ENCODE measurements at places on chromosomes 1 and 21.

GRCh38 chr1:201554190-201554600 is 15.3 kb downstream of the NAV1 start:
- no peak for DNase-seq

- DNase-seq, result no peak
Observed at GRCh38 chr1:184881941-184882913, 92.1 kb downstream of the NIBAN1 start.

GRCh38 chr21:27024301-27024700 is 57.4 kb upstream of the ADAMTS5 start:
- no peak for DNase-seq

GRCh38 chr1:203656796-203657747 is 30.4 kb downstream of the ATP2B4 start:
- no peak for DNase-seq

GRCh38 chr1:180586671-180587155 is 27.9 kb downstream of the OVAAL start:
- no peak for DNase-seq

GRCh38 chr21:25298512-25299491 is 308.5 kb downstream of the MRPL39 start:
- no peak for DNase-seq

- no peak for DNase-seq
Observed at GRCh38 chr1:84245563-84245962, 55.9 kb upstream of the SAMD13 start.

DNA sequence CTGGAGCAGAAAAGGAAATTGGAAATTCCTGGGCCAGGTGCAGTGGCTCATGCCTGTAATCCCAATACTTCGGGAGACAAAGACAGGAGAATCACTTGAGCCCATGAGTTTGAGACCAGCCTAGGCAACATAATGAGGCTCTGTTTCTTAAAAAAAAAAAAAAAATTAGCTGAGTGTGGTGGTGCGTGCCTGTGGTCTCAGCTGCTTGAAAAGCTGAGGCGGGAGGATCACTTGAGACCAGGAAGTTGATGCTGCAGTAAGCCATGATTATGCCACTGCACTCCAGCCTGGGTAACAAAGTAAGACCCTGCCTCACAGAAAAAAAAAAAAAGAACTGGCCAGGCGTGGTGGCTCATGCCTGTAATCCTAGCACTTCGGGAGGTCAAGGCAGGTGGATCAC is 56.7 kb downstream of the SRSF11 start:
- no peak for DNase-seq

GRCh38 chr1:244450597-244451538 is 841 bp downstream of the ADSS2 start:
- DNase-seq, result no peak

DNA sequence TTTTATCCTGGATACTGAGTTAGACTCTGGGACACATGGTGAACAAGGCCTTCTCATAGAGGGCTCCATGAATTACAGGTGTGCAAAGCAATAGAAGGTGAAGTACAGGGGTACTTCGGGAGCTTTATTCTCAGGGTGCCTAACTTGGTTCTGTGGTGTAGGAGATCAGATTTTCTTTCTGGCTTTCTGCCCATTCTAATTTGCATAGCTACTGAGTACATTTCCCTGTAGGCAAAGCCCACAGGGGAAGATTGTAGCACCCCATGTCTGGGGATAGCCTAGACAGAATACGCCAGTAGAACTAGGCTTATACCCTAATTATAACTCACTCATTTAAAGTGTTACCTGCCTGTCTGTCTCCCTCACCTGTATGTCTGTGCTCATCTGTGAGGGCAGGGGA is 49.7 kb downstream of the PGM1 start:
- DNase-seq, result no peak

Measured in D721Med (cell line).